Activated T-cell treated with anti-CD3 and anti-CD28 coated beads, Interleukin-2, amount 50 U/mL, for 72 hours (primary cell): ENCODE measurements at places on chromosomes 2 and 18. TPM values are rescaled to one million over a fixed set of nuclear protein-coding genes. Genes with fewer than 3 reads are reported as not detected.

Gene DHRS9
- 6.3 TPM for total RNA-seq

Gene RALB
- 53.1 TPM for total RNA-seq

- peak overlapping the region; percentile 94 for H3K4me3 ChIP-seq
- peaks cover 5% of the 10 kb centered on the region for H3K36me3 ChIP-seq
- peaks cover 7% of the 10 kb centered on the region for H3K27me3 ChIP-seq
- H3K27ac ChIP-seq = peak overlapping the region; percentile 99
Observed at GRCh38 chr2:239402666-239403065, 1.8 kb upstream of the HDAC4 start.

DNA sequence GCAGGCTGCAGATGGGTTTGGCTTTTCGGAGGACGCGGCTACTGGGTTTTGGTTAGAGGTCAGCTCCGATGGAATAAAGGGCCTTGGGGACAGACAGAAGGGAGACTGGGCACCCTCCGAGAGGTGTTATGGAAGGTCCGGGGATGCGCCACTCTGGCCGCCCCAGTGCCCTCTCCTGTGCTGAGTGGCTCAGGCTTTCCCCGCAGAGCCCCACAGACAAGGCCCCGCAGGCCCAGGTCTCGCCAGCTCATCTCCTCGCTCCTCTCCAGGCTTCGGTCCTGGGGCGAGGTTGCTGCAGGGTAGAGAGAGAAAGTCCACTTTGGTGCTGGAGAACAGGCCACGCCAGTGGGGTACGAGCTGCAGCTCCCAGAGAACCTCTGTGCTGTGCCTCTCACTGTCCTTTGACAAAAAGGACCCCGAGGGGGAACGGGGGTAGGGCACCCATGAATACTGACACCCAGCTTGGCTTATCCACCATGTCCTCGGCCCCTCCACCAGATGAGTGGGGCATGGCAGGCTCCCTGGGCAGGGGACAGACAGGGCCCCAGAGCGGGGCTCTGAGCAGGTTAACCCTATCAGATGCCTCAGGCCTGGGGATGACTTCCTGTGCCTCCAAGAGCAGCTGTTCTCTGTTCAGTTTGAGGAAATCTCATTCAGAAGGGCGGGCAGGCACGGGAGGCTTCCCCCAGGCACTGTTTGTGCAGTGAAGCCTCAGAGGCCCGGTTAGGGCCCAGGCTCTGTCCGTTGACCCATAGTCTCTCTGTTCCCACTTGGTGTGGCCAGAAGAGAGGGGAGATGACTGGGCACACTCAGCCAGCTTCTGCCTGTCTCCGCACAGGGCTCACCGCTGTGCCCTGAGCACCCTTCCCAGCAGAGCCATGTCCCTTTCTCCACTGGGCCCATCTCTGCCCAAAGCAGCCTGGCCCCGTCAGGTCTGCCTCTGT is 15.7 kb upstream of the CNNM3 start:
- no peaks in the 10 kb centered on the region for H3K36me3 ChIP-seq
- H3K4me1 ChIP-seq = no peaks in the 10 kb centered on the region
- no peak overlapping the region for H3K27ac ChIP-seq
- H3K27me3 ChIP-seq = no peaks in the 10 kb centered on the region

GRCh38 chr2:203989521-203989920 is 53.0 kb downstream of the ICOS start:
- H3K27ac ChIP-seq = peak overlapping the region; percentile 89
- H3K4me3 ChIP-seq = peak overlapping the region; percentile 41
- H3K4me1 ChIP-seq = peaks cover 22% of the 10 kb centered on the region
- no peak for DNase-seq

- H3K36me3 ChIP-seq = peaks cover 6% of the 10 kb centered on the region
- H3K4me3 ChIP-seq = no peak overlapping the region
- H3K27me3 ChIP-seq = no peaks in the 10 kb centered on the region
Observed at GRCh38 chr18:13549880-13550232, 176.5 kb downstream of the FAM210A start.

GRCh38 chr2:100234141-100234540 is 88.2 kb downstream of the LONRF2 start:
- H3K4me3 ChIP-seq = no peak overlapping the region
- H3K36me3 ChIP-seq = peaks cover 1% of the 10 kb centered on the region
- H3K4me1 ChIP-seq = peaks cover 26% of the 10 kb centered on the region
- no peak overlapping the region for H3K27ac ChIP-seq
- no peak for DNase-seq

DNA sequence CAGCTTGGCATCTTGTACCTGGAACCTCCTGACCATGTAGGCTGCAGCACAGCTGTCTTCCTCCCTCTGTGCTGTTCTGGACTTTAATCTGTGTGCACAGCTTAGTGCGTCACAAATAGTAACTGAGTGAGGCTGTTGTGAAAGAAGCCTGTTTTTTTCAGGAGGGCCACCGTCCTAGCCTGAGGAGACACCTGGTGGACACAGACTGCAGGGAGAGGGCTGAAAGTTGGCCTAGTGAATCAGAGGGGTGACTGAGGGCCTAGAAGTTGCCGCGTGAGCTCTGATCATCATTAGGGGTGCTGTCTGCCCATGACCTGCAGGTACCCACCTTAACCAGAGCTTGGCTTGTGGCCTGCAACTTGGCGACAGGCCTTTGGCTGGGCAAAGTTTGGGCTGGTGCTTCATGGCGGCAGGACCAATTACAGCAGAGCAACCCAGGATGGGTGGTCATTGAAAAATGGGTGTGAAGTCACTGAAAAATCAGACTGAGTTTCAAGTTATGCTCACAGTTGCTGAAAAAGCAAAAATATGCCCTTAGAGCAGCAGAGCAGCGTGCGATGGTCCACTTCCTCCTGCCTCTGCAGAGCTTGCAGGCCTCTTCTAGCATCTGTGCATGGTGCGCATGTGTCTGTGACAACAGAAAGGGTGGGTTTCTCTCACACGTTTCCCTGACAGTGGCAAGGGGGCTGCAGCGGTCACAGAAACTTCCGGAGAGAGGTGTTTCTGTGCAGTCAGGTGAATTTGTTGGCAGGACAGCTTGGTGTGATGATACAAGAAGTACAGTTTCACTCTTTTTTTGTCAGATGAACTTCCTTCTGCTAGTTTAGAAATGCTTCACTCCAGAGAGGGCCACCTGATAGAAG is 9.6 kb downstream of the GDF7 start:
- H3K36me3 ChIP-seq = peaks cover 2% of the 10 kb centered on the region
- H3K27ac ChIP-seq = no peak overlapping the region
- no peak overlapping the region for H3K4me3 ChIP-seq

DNA sequence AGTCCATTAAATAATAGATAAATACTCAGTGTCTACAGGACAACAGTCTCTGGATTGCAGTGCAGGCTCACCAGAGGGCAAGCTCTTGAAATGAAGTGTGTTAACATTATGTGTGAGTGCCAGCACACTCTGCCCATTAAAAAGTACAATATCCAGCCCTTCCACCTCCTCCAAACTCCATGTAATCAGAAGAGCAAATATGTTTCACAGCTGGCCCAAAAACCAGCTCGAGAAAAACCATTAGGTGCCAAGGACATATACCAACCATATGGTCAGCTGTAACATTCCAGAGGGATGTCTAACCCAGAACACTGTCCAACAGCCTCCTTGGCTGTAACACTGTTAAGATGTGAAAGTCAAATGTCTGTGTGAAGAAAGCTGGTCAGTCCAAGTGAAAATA is 112.2 kb downstream of the ZNF385B start:
- H3K36me3 ChIP-seq = no peaks in the 10 kb centered on the region
- no peak overlapping the region for H3K4me3 ChIP-seq
- H3K4me1 ChIP-seq = no peaks in the 10 kb centered on the region
- peaks cover 6% of the 10 kb centered on the region for H3K27me3 ChIP-seq
- no peak for DNase-seq

- H3K4me3 ChIP-seq = no peak overlapping the region
- DNase-seq = no peak
- H3K27ac ChIP-seq = no peak overlapping the region
- peaks cover 2% of the 10 kb centered on the region for H3K4me1 ChIP-seq
Observed at GRCh38 chr2:16671760-16672159, 6.1 kb upstream of the CYRIA start.

Gene LCT
- total RNA-seq = 0.29 TPM

DNA sequence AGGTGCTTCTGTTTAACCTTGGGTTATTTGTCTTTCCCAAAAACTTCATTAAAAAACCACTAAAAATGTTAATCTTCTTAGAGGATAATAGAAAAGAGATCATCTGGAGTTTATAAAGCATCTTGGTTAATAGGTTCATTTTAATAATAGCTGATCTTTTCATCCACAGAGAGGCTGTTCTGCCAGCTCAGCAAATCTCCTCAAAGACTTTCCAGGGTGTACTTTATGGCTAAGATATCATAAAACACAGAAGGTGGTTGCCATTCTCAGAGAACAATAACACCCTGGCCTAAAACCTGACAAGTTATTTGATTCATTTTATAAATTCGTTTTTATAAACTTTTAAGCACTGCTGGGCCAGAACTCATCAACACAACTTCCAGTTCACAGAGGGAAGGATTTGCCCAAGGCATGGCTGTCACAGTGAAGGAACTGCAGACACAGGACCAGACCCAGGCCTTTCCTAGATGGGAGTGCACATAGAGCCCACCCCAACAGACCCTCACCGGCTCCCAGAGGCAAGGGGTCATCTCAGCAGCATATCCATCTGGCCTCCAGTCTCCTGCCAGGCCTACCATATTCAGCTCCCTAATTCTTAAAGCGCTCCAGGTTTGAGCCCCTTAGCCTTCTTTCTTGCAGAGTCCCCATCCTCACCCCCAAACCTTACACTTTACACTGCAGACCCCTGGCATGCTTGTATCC is 203.4 kb upstream of the RAB6C start:
- no peaks in the 10 kb centered on the region for H3K4me1 ChIP-seq
- H3K27me3 ChIP-seq = no peaks in the 10 kb centered on the region
- H3K4me3 ChIP-seq = no peak overlapping the region
- no peak for DNase-seq

Gene STARD6
- not detected for total RNA-seq

GRCh38 chr2:190864375-190864774 is 16.2 kb upstream of the GLS start:
- no peak overlapping the region for H3K27ac ChIP-seq
- H3K27me3 ChIP-seq = peaks cover 6% of the 10 kb centered on the region
- H3K4me1 ChIP-seq = peaks cover 29% of the 10 kb centered on the region
- DNase-seq = no peak
- H3K36me3 ChIP-seq = peaks cover 29% of the 10 kb centered on the region

Gene SERPINB12
- total RNA-seq = not detected

DNA sequence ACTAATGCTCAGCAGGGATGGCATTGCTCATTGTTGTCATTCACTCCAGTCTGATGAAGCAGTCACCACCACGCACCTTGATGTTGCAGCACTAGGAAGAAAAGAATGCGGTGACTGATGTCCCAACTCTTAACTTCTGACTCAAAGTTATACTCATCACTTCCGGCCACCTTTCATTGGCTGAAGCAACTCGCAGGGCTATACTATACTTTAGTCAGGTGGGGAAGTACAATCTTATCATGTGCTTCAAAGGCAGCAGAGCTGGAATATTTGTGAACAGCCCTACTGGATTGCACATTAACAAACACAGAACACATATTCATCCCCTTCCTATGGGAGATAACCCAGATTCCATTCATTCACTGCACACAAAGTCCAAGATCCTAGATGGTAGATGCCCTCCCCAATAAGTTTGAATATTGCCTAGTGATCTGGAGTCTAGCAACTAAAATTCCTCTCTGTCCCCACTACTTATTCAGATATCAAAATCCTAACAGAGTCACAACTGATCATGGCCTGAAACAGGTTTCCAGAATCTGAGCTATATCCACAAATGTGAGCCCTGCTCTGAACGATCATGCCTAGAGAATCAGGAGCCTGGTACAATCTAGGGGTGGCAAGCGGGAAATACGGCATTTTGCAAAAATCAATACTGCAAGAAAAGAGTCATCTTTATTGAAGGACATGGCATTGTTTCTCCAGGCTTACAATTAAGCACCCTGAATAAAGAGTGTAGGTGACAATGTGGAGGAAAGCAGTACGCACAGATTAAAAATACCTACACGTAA is 3.4 kb upstream of the SPATS2L start:
- H3K4me1 ChIP-seq = peaks cover 12% of the 10 kb centered on the region
- peaks cover 27% of the 10 kb centered on the region for H3K27me3 ChIP-seq
- DNase-seq = peak; percentile 2
- H3K27ac ChIP-seq = no peak overlapping the region
- no peak overlapping the region for H3K4me3 ChIP-seq
- H3K36me3 ChIP-seq = peaks cover 3% of the 10 kb centered on the region

- H3K4me1 ChIP-seq = peaks cover 78% of the 10 kb centered on the region
- H3K27ac ChIP-seq = no peak overlapping the region
- H3K36me3 ChIP-seq = peaks cover 13% of the 10 kb centered on the region
- DNase-seq = no peak
- H3K4me3 ChIP-seq = peak overlapping the region; percentile 30
- no peaks in the 10 kb centered on the region for H3K27me3 ChIP-seq
Observed at GRCh38 chr2:25829377-25829704, 48.9 kb downstream of the ASXL2 start.

Gene SERPINB7
- total RNA-seq = not detected

Gene CNTNAP5
- total RNA-seq = not detected

DNA sequence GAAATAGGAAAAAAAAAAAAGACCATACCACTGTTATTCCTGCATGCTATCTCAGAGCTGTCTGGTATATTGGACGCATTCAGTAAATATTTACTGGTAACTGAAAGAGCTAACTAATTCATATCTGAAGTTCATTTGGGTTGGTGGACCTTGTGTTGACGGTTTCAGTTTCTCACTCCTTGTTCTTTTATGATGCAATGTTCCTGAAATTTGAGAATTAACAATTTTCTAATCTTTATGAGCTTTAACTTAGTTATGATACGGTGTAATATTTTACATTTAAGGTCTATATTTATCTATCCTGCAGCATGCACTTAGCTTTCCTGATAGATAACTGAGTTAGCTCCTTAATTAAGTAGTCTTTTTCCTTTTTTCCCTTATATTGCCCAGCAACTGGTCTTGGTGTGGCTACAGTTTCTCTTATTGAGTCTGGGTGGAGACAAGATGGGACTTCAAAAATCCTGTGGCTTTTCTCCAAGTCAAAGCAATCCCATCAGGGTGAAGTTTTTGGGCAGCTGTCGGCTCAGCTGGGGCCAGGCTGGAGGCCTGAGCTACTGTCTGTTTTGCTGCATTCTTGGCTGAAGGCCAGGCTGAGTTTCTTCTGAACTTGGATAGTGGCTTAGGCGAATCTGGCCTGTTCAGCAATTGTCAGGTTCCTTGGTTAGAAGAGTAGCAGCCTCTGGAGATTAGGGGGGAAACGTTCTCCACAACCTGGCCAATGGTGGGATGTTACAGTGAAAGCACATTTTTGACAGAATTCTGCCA is 78.4 kb upstream of the MEX3C start:
- no peaks in the 10 kb centered on the region for H3K4me1 ChIP-seq
- peak; percentile 5 for DNase-seq
- no peak overlapping the region for H3K27ac ChIP-seq

GRCh38 chr2:64854773-64855237 is 134.4 kb upstream of the SLC1A4 start:
- H3K36me3 ChIP-seq = no peaks in the 10 kb centered on the region
- H3K27me3 ChIP-seq = peaks cover 16% of the 10 kb centered on the region
- no peak for DNase-seq
- H3K4me1 ChIP-seq = peaks cover 15% of the 10 kb centered on the region
- no peak overlapping the region for H3K4me3 ChIP-seq

DNA sequence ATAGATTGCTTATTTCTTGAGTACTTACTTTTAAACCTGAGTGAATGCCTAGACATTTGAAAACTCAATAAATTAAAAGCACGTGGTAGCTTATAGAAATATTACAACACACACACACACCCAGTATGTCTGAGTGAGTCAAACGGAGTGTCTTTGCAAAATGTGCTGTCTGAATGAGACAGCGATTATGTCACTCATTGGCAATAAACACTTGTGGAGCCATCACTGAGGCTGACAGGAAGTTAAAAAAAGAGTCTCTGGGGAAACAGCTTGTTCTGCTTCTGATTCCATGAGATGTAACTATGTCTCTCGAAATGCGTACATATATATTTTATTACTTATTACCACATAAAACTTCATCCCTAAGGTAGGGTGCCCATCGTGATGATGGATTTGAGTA is 22.3 kb upstream of the VPS4B start:
- no peak overlapping the region for H3K27ac ChIP-seq
- H3K36me3 ChIP-seq = no peaks in the 10 kb centered on the region
- no peaks in the 10 kb centered on the region for H3K27me3 ChIP-seq
- H3K4me3 ChIP-seq = no peak overlapping the region
- no peaks in the 10 kb centered on the region for H3K4me1 ChIP-seq
